ENCODE measurements at places on chromosomes 12 and 14.
A peak's percentile ranks its signal among the peaks of the same experiment; 100 is the strongest.

DNA sequence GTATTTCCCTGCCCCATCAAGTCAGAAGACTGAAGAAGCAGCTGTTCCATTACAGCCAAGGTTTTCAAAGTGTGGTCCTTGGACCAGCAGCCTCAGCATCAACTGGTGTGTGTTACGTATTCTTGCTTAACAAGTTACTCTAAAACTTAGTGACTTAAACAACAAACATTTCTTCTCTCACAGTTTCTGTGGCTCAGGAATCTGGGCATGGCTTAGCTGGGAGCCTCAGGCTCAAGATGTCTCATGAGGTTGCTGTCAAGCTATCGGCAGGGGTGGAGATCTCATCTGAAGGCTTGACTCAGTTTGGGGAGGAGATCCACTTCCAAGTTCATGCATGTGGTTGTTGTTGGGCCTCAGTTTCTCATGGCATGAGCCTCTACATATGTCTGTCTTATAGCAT is 174.5 kb downstream of the KTN1 start:
- DNase-seq, result no peak

DNA sequence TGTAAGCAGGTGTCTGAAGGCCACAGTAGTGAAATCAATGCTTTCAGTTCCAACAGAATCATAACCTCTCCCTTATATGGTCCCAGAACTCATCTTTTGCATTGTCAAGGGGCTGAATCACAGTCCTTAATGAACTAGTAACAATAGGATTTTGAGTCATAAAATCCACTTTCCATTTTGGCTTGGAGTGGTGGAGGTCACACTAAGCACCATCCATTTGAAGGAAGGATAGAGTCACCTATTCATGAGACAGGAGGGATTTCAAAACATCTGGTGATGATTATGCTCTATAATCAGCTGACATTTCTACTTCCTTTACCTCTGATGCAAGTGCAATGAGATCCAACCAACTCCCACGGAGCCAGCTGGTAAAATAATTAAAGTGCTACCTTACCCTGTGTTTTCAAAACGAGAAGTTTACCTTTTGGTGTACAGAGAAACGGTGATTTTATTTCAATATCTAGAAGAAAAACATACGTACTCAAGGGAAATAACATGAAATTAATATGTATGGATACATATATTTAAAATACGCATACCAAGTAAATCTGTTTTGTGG is 59.1 kb downstream of the TMEM132D start:
- DNase-seq, result no peak

GRCh38 chr14:99093532-99094517 is 178.2 kb downstream of the BCL11B start:
- DNase-seq, result no peak

GRCh38 chr12:48184549-48184922 is 1.1 kb downstream of the CCDC184 start:
- no peak for DNase-seq

DNA sequence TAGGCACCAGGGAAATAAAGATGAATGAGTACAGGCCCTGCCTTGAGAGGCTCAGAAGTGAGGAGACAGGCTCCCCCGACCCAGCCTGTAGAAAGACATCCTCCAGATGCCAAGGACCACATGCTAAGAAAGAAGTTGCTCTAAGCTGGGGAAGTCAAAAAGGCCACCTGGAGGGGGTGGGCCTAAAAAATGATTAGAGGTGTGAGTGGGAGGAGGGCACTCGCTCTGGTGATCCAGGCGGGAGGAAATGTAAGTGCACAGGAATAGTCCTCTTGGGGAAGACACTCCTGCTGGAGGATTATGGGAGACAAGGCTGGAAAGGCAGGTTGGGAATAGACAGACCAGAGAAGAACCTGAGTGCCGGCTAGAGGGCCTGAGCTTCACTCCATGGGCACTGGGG is 32.2 kb downstream of the SMUG1 start:
- DNase-seq, result no peak

- DNase-seq, result no peak
Observed at GRCh38 chr14:67567654-67568053, 32.4 kb downstream of the PIGH start.

GRCh38 chr14:35385042-35385839 is 19.3 kb downstream of the NFKBIA start:
- DNase-seq, result peak; percentile 81

DNA sequence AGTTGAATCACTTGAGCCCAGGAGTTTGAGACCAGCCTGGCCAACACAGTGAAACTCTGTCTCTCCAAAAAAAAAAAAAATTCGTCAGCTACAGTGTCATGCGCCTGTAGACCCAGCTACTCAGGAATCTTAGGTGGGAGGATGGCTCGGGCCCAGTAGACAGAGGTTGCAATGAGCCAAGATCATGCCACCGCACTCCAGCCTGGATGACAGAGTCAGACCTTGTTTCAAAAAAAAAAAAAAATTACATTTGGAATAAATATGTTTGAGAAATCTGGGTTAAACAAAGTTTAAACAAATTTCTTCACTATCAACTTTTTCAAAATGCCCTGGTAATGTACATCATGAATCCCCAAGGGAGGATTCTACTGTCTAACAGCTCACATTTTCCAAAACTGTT is 187.0 kb upstream of the RASSF8 start:
- DNase-seq, result no peak

GRCh38 chr12:174124-174523 is 39.8 kb downstream of the SLC6A12 start:
- DNase-seq, result no peak

GRCh38 chr12:76765598-76765997 is 1.7 kb downstream of the ZDHHC17 start:
- no peak for DNase-seq

DNA sequence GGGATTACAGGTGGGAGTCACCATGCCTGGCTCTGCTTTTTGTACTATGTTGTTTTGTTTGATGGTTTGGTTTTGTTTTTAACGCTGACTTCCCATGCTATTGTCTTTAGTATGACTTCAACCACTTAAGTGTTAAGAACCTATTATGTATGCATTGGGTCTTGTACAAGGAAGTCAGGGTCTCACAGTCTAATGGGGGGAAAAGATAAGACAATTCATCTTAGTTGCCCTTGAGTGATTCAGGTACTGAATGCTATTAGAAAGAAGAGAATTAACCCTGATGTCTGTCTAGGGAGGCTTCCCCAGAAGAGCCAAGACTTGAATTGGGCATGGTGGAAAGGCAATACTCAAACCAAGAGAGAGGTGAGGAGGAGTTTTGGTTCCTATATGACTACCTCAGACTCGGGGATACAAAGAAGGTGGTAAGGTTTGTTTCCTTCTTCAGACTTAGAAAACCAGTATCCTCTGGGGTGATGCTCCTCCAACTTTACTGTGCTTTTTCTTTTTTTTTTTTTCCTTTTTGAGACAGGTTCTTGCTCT is 64.6 kb downstream of the SUSD6 start:
- DNase-seq, result no peak

GRCh38 chr14:100904307-100905087 is 975 bp upstream of the RTL1 start:
- no peak for DNase-seq

DNA sequence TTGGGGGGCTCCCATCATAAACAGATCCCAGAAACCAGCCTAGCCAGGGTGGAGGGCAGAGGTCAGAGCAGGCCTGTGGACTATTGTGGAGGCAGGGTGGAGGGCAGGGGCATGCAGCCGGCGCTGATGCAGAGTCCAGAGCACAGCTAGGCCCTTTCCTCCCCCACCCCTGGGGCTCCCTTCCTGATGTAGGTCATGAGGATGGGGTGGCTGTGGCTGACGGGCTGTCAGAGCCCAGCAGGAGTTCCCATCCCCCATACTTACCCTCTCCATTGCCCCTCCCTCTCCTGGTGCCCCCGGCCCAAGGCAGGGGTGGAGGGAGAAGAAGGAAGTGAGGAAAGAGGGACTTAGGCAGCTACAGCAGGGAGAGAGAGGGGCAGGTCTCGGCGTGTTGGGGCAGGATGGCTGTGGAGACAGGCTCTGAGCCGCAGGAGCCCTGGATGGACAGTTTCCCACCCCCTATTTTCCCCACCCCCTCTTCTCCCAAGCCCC is 5.7 kb upstream of the ZNF385A start:
- DNase-seq, result no peak

DNA sequence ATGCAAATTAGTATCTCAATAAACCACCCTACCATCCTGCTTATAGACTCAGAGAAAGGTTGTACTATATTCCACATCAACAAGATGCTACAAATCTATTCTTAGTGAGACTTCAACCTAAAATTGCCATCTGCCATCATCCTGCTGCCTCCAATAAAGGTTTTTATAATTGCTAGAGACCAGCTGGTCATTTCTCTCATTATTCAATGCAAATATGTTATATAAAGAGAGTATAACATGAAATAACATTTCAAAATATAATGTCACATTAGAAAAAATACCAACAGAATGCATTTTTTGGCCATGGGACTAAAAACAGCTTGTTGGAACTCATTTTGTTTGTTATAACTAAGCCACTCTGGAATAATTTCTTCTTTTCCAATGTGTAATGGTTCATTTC is 247.3 kb downstream of the LRIG3 start:
- DNase-seq, result no peak

- DNase-seq, result no peak
Observed at GRCh38 chr12:108063192-108063591, 65.9 kb upstream of the WSCD2 start.

GRCh38 chr14:74542056-74542685 is 48.6 kb downstream of the ISCA2 start:
- DNase-seq, result no peak

DNA sequence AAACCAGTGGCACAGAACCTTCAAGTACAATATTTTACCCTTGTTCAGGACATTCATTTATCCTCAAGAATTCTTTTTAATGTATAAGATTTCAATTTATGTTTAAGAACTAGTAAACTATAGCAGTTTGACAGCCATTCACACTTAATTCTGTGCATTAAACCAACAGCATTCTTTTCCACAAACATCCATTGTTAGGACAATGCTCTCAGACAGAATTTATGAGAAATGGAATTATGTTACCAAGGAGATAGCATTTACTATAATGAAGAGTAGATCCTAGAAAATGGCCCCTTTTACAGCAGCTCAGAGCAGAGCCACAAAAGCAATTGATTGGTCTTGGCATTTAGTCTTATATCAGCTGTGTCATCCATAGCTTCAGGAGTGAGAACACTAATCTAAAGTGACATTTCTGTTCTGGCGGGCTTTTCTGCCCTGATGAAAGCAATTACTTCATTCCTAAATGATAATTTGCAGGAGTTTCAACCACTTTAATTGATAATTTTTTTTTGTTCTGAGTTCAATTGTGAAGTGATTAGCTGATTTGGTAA is 268.9 kb downstream of the NPAS3 start:
- no peak for DNase-seq

- DNase-seq, result no peak
Observed at GRCh38 chr12:46603776-46604456, 221.9 kb downstream of the SLC38A4 start.

DNA sequence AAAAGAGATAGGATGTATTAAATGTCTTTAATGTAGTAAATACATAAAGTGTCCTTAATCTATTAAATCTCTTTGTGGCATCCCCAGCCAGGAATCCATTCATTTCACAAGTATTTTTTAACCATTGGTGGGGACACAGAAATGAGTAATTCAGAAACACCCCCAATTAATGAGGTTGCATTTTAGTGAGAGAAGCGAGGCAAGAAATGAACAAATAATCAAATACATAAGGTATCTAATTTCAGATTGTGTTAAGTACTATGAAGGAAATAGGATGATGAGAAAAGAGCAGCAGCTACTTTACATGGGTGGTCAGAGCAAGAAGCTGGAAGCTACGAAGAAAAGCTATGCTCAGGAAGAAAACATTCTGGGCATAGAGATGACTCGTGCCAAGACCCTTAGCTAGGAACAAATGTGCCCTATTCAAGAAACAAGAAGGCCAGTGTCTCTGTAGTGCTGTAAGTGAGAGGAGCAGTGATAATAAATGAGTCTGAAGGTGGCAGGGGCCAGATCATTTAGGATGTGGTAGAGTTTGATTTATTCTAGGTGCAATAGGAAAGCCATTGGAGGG is 60.5 kb upstream of the IGF1 start:
- no peak for DNase-seq

GRCh38 chr12:98922871-98923270 is 277.8 kb downstream of the APAF1 start:
- no peak for DNase-seq

DNA sequence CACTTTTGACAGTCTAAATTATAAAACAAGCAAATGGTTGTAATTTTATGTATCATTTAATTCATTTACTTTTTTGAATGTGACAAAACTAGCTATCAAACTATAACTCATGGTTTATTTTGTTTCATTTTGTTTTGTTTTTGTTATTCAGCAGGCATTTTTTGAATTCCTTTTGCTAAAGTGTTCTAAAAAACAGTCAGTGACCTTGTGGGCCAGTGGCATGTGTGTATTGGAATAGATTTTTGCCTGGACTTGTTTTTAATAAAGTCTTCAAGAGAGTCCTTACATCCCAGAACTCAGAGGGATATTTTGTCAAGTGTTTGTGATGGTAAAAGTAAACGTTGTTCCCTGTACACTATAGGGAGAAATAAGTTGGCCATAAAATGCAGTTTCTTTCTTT is 369.7 kb upstream of the SYT1 start:
- no peak for DNase-seq

- DNase-seq, result no peak
Observed at GRCh38 chr12:65492998-65493912, 214.8 kb downstream of the MSRB3 start.

DNA sequence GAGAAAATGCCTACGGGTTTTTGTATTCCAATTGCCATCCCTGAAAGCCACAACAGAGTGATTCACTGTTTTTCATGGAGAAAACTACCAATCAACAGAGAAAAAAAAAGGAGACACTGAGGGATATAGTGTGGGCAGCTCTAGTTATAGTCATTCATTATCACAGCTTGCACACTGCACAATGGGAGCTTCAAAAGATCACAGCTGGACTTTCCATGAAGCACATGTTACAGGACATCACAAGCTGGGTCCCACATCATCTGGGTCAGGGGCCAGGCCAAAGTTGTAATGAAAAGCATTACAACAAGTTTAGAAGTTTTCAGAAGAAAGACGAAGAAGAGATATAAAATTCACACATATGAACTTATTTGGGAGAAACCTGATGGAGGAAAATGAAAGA is 41.5 kb downstream of the RERG start:
- DNase-seq, result no peak
